ENCODE measurements at places on chromosomes 16 and 17.

DNA sequence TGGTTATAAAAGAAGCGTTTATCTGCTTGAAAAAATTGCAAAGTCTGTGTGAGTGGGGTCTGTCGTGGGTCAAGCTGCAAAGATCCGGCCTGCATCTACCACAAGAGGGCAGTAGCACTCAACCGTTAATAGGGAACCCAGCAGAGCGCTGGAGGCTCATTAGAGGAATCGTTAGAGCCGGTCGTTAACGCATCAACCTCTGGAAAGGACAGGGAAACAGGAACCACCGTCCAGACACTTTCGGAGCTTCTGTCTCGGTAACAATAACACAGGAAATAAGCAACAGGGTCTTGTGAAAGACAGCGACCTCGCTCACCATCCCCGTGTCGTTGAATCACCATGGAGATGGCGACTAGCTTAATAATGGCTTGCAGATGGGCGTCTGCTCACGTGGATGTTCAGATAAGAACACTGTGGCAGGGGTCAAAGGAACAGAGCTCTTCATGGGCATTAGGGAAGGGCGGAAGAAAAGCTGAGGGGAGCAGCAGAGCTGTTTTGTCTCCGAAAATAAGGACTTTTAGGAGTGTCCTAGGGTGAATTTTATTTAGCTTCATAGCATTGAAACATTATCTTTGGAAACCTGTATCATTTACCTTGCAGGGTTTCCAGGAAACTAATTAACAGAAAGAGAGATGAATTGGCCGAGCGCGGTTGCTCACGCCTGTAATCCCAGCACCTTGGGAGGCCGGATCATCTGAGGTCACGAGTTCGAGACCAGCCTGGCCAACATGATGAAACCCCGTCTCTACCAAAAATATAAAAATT is 11.9 kb upstream of the NSRP1 start:
- peak; percentile 50 for DNase-seq

- no peak for DNase-seq
These were observed 85.2 kb downstream of the SPAG9 start for GRCh38 chr17:51035431-51035830.

GRCh38 chr17:50920891-50921586 is 54.9 kb upstream of the TOB1 start:
- DNase-seq = no peak

- DNase-seq = no peak
These were observed 1.5 kb upstream of the SRCAP start for GRCh38 chr16:30697264-30698138.

DNA sequence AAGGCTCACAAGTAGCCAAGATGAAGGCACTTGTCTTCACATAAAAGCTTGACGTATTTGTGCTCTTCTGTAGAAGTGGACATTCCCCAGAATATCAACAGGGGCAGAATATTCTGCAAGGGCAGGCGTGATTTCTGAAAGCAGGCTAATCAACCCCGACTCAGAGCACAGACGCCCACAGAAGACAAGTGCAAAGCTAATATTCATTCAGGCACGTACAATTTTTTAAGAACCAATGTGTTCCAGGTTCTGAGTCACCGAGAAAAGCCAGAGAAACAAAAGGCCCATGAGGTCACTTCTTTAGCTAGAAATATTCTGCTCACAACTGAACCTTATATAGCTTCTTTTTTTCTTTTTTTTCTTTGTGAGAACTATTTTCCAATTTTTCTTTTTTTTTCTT is 121.6 kb downstream of the DNAH9 start:
- no peak for DNase-seq

Measured in stimulated activated CD8-positive, alpha-beta memory T cell treated with anti-CD3 and anti-CD28 coated beads, Interleukin-4, amount 100 ng/mL, for 4 hours (primary cell).